HCEC 1CT (cell line): ENCODE measurements at places on chromosomes 11 and 22.

DNA sequence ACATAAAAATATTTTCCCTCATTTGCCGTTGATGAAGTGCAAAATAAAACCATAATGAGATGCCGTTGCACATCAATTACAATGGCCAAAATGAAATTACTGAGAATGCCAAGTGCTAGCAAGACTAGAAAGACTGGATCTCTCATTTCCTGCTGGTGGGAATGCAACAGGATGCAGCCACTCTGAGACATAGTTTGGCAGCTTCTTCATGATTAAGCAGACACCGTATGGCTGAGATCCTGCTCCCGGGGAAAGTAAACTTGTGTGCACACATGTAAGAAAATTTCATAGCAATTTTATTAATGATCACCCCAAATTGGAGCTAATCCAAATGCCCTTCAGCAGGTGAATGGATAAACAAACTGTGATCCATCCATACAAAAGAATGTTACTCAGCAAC lies 1013.2 kb downstream of the TBC1D22A start:
- DNase-seq, result no peak

GRCh38 chr11:44032299-44033085 lies 15.3 kb upstream of the ACCSL start:
- DNase-seq, result peak; percentile 82

GRCh38 chr11:27635567-27636037 lies 64.7 kb downstream of the BDNF start:
- DNase-seq, result no peak

- no peak for DNase-seq
Observed at GRCh38 chr11:32704775-32705174, 89.7 kb downstream of the CCDC73 start.

GRCh38 chr22:47804281-47804680 lies 1041.8 kb downstream of the TBC1D22A start:
- DNase-seq, result no peak

GRCh38 chr11:110486156-110486555 lies 56.4 kb downstream of the FDX1 start:
- DNase-seq, result no peak

GRCh38 chr11:106047631-106048030 lies 25.6 kb upstream of the MSANTD4 start:
- no peak for DNase-seq

- DNase-seq, result no peak
Observed at GRCh38 chr11:126645186-126645585, 289.7 kb downstream of the ST3GAL4 start.

DNA sequence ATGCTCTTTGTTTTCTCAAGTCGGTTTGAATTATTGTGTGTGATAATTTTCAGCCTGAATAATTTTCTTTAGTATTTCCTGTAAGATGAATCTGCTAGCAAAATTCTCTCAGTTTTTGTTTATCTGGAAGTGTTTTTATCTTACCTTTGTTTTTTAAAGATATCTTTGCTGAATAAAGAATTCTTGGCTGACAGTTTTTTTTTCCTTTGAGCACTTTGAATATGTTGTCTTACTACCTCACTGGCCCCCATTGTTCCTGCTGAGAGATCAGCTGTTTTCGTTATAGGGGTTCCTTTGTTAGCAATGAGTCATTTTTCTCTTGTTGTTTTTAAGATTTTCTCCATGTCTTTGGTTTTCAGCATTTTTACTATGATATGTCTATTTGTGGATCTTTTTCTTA lies 63.0 kb downstream of the HORMAD2 start:
- no peak for DNase-seq

DNA sequence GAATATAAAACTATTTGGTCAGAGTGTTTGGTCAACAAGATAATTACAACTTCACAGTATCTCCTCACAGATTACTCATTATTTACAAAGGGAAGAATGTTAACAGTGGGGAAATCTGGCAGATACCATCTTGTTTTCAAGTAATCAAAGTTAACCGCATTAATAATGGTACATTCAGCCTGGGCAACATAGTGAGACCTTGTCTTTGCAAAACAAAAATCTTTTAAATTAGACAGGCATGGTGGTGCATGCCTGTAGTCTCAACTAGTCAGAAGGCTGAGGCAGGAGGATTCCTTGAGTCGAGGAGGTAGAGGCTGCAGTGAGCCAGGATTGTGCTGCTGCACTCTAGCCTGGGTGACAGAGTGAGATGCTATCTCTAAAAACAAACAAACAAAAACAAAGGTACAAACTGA lies 78.5 kb downstream of the ACER3 start:
- DNase-seq, result peak; percentile 34

GRCh38 chr22:45069925-45070324 lies 60.1 kb upstream of the PHF21B start:
- no peak for DNase-seq

DNA sequence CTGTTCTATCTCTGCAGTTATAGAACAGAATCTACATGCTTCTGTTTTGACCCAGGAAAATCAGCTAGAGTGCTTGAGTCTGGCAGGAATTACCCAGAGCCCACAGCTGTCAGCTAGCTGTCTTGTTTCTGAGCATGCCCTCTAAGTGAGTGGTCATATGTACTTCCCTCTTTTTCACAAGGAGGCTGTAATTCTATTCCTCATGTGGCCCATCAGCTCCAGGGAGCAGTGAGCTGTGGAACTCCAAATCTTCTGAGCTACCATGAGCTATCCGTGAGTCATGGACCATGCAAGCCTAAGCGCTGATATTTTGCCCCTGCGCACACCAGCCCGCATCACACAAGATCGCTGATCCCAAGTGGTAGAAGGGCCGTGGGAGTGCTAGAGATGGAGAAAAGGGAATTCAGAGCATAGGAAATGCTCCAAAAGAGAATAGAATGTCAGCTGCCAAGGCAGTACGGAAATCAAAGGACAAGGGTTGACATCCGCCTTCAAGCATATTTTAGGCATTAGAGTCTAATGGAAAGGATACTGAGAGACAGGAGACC lies 5.4 kb downstream of the FJX1 start:
- DNase-seq, result peak; percentile 99

DNA sequence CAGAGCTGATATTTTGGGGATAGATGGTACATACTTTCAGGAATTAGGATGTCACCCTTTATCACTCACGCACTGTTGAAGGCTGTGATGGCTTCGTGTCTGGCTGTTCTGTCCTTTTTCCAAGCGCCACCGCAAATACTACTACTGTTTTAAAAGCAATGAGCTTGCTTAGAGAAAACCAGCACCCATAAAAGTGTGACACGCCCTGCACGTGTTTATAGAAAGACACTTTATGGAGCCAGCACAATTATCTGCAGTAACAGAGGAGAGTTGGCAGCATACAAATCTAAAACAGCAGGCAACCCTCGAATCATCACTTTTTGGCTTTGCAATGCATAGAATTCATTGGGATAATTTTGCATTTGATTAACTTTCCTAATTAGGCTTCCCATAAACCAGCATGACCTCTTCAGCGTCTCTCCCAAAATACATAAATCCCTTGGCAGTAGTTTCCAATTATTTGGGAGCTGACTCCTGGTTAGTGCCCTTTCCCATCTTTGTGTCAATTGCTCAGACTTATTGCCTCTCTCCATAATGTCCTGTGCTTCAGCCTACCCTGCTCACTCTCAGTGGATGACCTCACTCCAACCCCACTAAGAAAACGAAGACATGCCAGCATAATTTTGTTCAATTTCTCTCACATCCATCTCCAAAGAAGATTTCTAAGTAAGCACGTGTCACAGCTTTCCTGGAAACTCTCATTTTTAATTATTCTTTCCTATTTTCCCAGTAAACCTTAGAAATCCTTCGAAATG lies 118.7 kb upstream of the LARGE1 start:
- no peak for DNase-seq

DNA sequence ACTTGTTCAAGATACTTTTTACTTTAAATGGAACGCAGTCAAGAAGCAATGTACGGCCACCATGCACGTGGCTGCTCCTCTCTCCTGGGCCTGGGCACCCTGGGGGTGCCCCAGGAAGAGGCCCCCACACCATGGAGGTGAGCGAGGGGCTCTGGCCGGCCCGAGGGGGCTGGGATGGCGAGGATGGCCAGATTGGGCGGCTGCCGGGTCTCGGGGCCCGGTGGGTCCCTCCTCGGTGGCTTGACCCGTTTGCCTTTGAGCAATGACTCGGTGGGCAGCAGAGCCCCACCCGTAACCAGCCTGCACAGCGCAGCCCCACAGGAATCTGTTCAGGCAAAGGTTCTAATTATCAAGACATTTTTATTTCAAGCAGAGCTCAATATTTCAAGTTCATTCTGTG lies 167.4 kb downstream of the BRD1 start:
- no peak for DNase-seq

DNA sequence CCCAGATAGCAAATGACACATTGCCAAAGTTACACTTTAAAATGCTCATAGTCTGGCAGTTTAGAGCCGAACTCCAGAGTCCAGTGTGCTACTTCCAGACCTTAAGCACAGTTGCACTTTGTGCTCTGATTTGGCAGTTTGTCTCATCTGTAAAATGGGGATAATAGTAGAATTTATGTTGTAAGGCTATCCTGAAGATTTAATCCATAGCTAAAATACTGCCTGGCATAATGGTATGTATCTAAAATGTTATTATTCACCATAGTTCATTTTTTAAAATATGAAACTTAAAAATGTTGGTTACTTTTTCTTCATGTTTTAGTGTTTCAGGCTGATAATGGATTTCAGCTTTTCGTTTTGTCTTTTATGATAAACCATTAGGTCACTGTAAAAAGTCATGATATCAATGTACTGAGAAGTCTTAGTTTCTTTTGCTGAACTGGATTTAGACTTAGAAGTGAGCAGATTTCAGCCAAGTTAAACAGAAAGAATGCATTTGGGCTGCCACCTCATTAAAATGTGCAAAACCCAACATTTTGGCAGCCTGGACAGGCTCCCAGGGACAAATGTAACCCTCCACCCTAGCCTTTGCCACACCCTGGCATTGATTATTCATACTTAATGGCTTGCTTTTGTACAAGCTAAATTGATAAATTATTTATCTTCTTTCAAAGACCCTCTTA lies 933 bp downstream of the OLFML1 start:
- no peak for DNase-seq

- DNase-seq, result no peak
Observed at GRCh38 chr22:48537343-48537680, 1290.4 kb downstream of the BRD1 start.

- DNase-seq, result no peak
Observed at GRCh38 chr11:44913502-44913901, 37.2 kb downstream of the TP53I11 start.

DNA sequence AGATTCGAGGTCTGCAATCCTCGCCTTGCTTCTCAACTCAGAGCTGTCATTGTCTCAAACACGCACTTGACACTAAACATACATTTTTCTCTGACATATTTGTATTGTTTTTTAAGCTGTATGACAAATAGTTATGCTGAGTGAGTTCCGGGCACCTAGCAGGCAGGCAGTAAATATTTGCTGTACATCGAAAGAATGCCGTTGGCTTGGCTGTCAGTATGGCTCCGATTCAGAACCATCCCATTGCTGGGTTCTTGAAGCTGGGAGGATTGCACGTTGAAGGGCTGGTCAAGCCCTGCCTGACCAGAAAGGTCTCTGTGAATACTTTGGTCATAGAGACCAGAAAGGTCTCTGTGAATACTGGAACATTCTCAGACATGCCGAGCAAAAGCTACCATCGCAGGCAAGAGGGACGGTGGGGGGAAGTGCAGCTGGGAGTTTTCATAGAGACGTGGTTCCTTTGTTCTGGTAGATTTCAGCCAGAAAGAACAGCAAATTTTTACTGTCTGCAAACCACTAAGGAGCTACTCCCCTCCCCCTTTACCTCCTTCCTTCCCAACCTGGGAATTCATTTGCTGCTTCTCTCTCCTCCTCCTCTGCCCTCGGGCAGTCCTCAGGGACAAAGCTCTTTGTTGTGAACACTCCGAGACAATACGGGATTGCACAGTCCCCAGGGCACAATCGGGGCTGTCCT lies 202.2 kb upstream of the SORL1-AS1 start:
- no peak for DNase-seq

GRCh38 chr11:114377612-114378267 lies 22.6 kb downstream of the C11orf71 start:
- peak; percentile 45 for DNase-seq

GRCh38 chr11:120954381-120954780 lies 69.5 kb upstream of the TBCEL start:
- DNase-seq, result no peak

- DNase-seq, result no peak
Observed at GRCh38 chr22:44686873-44687600, 15.0 kb upstream of the PRR5 start.

DNA sequence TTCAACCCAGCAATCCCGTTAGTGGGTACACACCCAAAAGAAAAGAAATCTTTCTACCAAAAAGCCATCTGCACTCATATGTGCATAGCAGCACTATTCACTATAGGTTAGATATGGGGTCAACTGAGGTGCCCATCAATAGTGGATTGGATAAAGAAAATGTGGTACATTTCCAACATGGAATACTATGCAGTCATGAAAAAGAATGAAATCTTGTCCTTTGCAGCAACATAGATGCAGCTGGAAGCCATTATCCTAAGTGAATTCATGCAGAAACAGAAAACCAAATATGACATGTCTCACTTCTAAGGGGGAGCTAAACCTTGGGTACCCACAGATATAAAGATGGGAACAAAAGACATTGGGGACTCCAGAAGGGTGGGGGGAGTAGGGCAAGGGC lies 1.9 kb upstream of the ARHGAP8 start:
- no peak for DNase-seq

DNA sequence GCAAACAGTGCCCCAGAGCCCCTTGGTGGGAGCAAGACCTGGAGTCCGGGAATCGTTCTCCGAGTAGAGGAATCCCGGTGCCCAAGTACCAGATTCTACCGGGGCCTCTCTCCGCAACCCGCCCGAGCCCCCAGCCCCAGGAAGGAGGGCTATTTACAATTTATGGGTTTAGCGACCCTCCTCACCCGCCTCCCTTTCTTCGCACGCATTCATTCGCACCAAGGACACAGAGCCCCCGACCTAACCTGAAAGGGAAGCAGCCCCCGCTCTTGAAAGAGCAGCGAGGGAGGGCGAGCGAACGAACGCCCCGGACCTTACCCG lies 628 bp downstream of the LRP4 start:
- no peak for DNase-seq

- peak; percentile 96 for DNase-seq
Observed at GRCh38 chr22:36301851-36302250, 48.9 kb downstream of the APOL1 start.

- no peak for DNase-seq
Observed at GRCh38 chr11:88208745-88209144, 33.5 kb upstream of the RAB38 start.

DNA sequence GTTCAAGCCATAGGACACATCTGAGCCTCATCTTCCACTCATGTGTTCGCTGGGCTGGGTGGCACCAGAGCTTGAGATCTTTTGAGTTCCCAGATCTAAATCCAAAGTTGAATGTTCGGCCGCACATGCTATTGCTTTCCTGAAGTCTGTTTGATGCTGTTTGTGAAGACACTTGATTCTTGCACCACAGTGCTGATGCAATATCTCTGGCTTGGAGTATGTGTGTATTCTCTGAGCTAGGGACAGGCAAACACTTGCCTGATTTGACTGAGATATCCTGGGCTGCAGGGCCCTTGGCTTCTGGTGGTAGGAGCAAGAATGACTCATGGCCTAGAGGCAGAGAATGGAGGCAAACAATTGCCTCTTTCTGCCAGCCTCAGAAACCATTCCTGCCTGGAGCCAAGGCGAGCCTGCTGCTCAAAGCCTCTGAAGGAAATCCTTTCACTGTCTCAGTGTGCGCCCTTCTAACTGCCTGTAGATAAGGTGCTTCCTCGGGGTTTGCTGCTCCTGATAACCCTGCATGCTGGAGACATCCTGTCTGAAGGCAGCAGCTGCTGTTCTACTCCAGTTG lies 73.0 kb downstream of the CYB5R2 start:
- DNase-seq, result peak; percentile 7
